Stimulated activated CD8-positive, alpha-beta memory T cell treated with anti-CD3 and anti-CD28 coated beads, Interleukin-15, amount 100 ng/mL, for 4 hours (primary cell): ENCODE measurements at places on chromosomes 11 and 22.

DNA sequence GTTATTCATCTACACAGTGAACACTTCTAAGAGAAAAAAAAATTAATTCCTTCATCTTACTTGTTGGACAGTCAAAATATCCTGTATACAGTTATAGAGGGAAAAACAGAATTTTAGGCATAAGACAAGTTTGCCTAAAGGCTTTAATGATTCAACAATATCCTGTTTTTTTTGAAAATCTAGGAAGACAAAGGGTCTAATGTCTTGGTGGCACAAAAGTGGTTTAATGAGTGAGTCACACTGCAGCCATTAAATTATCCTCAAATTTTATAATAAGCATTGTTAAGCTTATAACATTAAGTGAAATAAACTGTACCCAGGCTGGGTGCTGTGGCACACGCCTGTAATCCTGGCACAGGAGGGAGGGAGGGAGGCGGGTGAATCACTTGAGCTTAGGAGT lies 72.9 kb downstream of the GAB2 start:
- DNase-seq = no peak

- DNase-seq = no peak
These were observed 17.9 kb downstream of the C1QTNF6 start for GRCh38 chr22:37169947-37170688.

DNA sequence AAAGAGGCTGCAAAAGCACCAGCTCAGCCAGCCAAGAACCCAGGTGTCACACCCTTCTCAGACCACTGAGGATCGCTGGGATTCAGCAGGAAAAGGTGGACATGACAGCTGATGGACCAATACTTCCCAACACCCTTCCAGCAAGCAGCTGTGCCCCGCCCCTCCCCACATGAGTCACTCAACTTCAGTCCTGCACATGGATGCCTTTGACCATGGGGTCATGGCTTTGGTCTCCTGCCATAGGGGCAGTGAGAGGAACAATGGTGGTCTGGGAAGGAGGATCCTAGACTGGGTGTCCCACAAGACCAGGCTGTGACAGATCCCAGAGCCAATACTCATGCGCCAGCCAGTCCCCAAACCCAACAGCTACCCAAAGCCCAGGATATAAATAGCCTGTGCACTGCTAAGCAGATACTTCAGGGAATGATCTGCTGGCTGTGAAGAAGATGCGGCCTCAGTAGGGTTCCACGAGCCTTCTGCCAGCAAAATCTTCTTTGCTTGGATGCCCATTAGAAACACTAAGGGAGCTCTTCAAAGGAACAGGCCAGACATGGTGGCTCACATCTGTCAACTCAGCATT lies 5.5 kb upstream of the RGL4 start:
- no peak for DNase-seq

GRCh38 chr22:48268771-48269552 lies 1506.5 kb downstream of the TBC1D22A start:
- no peak for DNase-seq

- no peak for DNase-seq
These were observed 28.9 kb upstream of the TMEM86A start for GRCh38 chr11:18669711-18670110.

DNA sequence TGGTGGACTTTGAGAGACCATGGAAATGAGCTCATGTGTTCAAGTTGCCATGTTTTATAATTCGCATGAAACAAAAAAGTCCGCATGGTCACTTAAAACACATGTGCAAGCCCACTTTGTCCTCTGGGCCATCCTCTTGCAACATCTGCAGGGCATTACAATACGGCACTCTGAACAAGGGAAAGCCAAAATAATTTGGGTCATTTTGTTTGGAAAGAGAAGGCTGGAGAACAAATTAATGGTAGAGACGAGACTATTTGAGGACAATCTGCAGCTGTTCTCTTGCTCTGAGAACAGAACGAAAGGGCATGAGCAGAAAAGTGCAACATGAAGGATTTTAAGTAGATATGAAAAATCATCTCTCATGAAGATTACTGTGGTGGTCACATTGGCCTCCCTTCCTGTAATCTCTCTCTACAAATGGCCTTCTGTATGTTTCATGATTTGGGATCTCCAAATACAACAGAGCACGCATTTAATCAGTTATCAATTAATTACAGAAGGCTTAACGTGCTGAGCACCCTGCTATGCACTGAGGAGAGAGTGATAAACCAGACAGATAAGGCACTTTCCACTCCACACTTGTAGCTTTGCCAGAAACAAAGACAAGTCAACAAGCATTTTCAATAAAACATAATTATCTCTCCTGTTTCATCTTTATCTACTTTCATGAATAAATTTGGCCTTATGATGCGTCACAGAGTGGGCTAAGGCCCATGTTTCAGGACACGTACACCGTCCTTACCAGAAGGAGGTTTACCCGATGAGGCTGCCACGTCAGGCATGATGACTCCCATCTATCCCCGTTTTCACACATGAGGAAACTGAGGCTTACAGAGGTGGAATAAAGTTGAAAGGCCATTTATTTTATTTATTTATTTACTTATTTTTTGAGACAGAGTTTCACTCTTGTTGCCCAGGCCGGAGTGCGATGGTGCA lies 384.1 kb downstream of the LARGE1 start:
- DNase-seq = no peak

DNA sequence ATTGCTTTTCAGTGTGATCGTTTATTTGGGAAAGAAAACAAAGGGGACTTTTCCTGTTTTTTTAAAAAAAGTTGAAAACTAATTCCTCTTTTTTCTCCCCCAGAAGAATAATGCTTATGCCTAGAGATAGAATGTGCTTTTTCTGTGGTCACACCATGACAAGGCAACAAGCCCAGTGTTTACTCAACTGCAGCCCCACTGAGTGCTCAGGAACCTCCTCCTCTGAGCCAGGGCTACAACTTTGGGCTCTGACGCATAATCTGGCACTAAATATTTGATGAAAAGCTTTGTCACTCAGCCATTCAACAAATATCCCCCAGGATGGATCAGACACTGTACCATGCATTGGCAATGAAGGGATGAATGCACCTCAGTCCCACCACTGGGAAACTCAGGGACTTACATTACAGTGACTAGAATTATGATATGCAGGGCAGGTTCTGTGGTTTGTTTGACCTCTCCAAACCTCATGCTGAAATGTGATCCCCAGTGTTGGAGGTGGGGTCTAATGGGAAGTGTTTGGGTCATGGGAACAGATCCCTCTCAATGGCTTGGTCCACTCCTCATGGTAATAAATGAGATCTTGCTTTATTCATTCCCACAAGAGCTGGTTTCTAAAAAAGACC lies 155.9 kb downstream of the CCDC34 start:
- DNase-seq = no peak

GRCh38 chr11:23543651-23544222 lies 683.5 kb upstream of the CCDC179 start:
- no peak for DNase-seq

DNA sequence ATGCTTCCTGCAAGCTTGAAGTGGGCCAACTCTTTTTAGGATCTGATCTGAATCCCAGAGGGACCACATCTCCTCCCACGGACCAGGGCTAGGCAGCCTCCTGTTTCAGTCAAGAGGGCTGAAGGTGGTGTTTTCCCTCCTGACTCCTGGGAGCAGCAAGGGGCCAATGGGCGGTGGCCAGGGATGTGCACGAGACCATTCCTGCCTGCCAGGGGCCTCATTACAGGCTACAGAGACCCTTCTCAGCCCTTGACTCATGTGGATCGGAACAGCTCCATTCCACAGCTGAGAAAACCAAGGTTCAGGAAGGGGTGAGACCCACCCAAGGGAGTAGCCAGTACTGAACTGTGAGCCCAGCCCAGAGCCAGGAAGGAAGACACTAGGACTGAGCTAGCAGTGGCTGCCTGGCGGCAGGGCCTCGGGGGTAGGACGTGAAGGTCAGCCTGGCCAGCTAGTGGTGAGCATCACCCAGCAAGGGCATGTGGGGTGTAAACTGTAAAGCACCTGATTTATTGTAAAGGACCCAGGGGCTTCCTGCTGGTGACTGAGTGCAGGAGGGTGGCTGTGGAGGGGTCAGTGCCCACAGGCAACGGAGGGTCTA lies 3.4 kb upstream of the P2RY6 start:
- no peak for DNase-seq

DNA sequence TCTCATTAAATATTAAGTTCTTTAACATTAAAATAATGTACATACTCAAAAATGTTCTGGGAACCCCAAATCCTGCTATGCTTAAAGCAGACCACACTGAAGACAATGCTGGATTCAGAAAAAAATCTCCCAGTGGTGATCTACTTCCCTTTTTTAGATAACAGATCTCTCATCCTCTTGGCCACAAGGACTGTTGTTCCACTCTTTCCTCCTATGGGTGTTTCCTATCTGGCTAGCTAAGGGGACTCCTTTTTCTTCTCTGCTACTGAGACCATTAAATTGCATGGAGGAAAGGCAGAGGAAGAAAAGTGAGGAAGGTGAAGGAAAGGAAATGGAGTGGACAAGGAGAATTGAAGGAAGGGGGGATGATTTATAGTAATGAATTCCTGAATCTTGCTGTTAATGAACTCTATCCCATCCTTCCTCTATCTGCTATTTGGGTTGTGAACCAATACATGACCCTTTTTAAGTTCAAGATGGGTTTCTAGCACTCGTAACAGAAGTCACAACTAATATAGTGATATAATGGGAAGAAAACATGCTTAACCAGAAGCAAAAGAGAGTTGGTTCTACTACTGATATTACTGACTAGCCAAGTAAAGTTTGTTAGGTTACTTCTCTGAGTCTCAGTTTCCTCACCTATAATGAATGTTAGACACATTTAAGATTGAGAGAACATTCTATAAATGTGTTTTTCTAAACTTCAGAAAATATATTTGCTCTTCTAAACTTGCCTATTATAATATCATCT lies 53.2 kb downstream of the PIK3C2A start:
- no peak for DNase-seq

DNA sequence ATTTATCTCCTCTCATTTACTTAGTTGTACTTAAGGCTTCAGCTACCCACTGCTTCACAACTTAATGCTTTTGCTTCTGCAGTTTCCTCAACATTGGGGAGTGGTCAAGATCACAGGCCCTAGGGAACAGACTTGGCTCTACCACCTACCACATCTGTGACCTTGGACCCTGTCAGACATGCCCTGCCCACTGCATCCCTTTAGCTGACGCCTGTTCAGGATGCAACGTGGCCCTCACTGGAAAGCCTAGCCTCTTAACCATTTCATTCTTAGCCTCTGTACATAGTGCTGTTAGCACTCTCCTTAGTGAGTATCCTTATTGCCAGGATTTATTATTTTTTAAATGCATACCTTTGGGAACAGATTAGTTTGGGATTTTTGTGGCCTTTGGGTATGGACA lies 34.4 kb downstream of the TNRC6B start:
- DNase-seq = no peak

GRCh38 chr11:35980686-35981390 lies 37.0 kb downstream of the LDLRAD3 start:
- no peak for DNase-seq

DNA sequence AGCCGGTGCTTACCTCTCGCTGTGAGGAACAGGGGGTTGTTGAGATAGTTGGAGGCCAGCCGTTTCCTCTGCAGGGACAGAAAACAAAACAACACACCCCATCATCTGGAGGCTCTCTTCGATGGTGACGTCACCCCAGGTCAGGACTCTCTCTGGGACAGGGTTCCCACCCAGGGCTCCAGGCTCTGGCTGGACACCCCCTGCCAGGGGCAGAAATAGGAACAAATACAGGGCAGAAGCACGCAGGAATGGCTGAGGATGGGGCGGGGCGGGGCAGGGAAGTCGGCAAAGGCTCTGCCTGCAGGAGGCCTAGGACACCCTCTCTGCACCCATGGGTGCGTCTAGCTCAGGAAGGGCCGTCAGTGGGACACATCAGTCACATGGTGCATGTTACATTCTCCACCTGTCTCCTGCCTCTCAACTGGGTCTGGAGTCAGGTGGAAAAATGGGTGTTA lies 118.5 kb downstream of the PHF21B start:
- no peak for DNase-seq

DNA sequence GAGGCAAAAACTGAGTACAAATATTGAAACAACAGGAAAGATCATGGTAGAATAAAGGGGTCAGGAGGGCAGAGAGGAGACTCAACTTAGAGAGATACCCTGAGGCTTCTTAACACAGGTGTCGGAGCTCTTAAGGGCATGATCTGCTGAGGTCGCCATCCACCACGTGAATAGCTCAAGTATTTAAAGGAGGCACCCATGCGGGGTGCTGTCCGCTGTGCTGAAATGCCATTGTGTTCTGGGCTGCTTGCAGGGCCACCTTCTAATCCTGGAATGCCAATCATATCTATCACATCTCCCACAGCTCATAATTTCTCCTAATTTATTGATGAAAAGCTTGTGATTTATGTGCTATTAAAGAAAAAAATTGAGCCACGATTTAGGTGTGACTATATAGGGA lies 90.2 kb downstream of the SEZ6L start:
- no peak for DNase-seq

GRCh38 chr11:123354371-123354975 lies 75.6 kb upstream of the GRAMD1B start:
- DNase-seq = no peak

DNA sequence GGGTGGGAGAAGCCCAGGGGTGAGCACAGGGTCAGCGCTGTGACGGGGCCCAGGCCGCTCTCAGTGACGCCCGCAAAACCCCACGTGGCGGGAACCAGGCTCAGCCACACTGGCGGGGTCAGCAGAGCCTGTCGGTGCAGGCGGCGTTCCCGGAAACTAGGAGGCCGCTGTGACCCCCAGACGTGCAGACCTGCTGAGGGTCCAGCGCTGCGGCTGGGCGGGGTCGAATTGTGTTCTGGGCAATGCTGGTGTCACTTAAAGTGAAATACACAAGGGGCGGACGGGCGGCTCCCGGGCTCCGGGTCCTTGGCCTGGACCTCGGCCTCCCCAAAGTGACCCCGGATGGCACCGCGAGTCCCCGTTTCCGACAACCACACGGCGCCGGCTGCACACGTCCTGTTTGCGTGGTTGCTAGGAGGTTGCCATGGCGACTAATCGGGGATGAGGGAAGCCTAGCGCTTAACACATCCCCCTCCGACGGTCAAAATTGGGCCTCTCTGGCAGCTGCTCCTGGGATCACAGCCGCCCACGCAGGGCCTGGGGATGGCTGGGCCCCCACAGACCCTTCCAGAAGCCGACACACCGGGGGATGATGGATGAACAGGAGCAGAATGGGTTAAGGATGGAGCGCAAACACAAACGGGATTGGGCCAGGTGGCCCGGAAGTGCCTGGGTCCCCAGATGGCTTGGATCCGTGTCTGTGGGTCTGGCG lies 81.7 kb upstream of the PRR5 start:
- peak; percentile 58 for DNase-seq

GRCh38 chr11:76663912-76664440 lies 6.6 kb downstream of the LRRC32 start:
- DNase-seq = no peak

- no peak for DNase-seq
These were observed 1.4 kb upstream of the PIM3 start for GRCh38 chr22:49958931-49959781.

- DNase-seq = no peak
These were observed 60.4 kb downstream of the SERGEF start for GRCh38 chr11:17952487-17952886.

- no peak for DNase-seq
These were observed 53.8 kb upstream of the DRD2 start for GRCh38 chr11:113528982-113529381.

DNA sequence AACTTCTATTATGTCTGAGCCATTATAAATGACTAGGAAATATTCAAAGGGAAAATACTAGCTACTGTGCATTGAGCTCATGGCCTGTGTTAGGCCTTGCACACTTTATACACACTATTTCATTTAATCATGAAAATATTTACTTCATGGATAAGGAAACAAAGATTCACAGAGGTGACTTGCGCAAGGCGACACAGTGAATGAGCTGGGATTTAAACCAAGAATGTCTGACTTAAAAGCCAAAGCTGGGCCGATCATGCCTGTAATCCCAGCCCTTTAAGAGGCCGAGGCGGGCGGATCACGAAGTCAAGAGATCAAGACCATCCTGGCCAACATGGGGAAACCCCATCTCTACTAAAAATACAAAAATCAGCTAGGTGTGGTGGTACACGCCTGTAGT lies 231.5 kb downstream of the MIAT start:
- DNase-seq = no peak
